Substantia nigra (tissue), 51 donors: ENCODE measurements at places on chromosomes 3 and 15.

GRCh38 chr3:150036780-150037179 is 66.1 kb upstream of the PFN2 start:
- no peak for DNase-seq

DNA sequence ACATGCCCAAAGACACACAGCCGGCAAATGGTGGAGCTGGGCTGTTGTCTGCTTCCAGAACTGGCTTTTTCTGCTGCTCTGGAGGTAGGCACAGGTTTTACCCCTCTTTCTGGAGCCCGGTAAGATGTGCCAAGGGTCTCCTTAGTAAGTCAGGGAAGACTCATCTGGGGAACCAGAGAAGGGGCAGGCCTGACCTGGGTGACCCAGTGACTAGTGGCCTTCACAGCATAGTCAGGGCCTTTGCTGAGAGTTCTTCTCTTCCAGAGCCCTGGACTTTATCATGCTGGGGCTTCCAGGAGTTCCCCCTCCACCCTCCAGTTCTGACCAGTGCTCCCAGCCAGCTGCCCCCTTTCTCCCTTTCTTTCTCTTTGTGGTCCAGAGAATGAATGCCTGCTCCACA is 3.2 kb downstream of the CD276 start:
- no peak for DNase-seq

GRCh38 chr3:43048470-43048869 is 57.4 kb downstream of the POMGNT2 start:
- no peak for DNase-seq

- DNase-seq: peak; percentile 2
Observed at GRCh38 chr3:170809007-170809974, 60.7 kb downstream of the RPL22L1 start.

DNA sequence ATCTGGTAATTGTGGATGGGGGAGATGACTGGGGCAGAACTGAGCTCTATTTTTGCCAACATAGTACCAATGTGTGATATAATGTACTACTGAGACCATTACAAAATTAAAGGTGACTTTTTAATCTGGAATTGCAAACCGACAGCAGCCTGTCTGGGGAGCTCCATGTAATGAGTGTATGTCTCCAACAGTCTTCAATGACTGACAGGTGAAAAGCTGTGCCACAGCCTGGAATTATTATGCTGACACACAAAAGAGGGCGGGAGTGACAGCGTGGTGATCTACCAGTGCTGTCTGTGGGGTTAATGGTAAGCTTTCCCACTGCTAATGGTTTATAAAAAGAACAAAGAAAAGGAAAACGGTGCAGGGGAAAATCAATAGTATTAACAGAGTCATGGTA is 143.4 kb downstream of the CLSTN2 start:
- DNase-seq: no peak

DNA sequence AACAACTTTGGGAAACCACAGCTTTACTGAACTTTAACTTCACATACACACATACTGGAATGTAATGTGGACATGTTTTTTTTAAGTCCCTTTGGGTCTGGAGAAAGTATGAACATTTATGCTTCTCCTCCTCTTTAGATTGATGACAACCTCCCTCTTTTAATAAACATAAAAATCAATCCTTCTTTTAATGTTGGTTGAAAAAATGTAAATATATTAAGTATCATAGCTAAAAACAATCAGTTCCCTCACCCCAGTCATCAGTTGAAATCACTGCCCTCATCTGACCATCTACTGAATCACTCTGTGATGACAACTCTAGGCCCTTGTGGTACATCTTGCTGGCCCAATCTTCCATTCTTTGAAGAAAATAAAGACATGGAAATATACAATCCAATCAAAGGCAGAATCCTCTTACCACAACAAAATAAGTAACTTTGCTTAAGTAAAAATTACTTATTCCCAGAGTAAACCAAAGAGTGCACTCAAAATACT is 6.4 kb downstream of the AAGAB start:
- no peak for DNase-seq

- no peak for DNase-seq
Observed at GRCh38 chr15:64739577-64740143, 35.7 kb downstream of the RBPMS2 start.

- no peak for DNase-seq
Observed at GRCh38 chr3:144968750-144969350, 997.2 kb downstream of the DIPK2A start.

- DNase-seq: no peak
Observed at GRCh38 chr3:76021376-76021775, 236.0 kb upstream of the ZNF717 start.

DNA sequence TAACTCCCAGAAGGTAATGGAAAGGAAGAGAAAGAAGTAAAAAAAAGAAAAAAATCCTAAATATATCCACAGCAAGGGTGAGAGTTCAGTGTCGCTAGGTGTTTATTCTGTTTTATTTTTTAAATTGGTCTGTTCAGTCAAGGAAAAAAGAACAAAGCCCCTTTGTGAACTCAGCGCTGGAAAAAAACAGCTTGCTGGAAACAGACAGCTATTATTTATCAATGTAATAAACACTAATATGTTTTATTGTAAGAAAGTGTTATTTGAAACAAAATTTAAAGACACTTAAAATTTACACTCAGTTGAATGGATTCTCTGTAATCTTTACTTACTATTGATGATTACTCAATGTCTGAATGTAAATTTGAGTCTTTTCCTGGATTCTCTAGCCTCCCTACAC is 32.3 kb upstream of the LEKR1 start:
- no peak for DNase-seq

DNA sequence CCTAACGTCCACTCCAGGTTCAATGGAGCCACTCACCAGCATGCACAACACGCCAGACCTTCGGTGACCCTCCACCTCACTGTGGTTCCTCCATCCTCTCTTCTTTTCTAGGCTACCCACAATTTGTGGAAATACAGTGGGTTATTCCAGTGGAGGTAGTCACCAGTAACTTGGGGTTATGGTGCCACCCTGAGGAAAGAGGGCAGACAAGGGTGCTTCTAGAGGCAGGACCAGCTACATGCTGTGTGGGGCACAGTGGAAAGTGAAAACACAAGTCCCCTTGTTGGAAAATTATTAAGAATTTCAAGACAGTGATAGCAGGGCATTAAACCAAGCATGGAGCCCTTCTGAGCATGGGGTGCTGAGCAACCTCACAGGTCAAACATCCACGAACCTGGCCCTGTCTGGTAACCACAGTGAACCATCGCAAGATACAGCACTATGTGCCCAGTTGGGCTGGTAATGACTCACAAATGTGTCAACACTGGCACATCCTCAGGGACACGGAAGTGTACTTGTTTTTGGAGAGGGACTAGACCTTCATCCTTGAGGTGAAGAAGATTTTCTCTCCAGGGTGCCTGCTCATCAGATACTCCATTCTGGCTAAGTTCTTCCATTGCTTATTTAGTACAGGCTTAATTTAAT is 166.7 kb downstream of the STT3B start:
- no peak for DNase-seq

DNA sequence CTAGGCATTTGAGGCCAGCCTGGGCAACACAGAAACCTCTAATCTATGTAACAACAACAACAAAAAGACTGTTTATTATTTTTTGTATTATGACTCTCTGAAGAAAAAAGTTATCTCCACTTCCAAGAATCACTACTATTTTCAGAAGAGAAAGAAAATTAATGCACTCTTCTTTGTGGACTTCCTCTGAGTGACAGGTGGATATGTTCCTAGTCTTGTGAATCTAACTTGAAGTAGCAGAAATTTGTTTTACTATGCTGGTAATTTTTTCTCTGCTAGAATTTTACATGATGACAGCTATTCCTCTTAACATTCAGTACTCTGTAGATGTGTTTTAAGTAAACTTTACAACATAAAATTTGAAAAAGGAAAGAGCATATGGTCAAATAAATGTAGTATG is 16.7 kb downstream of the DYNC1LI1 start:
- no peak for DNase-seq

GRCh38 chr3:171783626-171784025 is 26.7 kb downstream of the PLD1 start:
- DNase-seq: no peak

DNA sequence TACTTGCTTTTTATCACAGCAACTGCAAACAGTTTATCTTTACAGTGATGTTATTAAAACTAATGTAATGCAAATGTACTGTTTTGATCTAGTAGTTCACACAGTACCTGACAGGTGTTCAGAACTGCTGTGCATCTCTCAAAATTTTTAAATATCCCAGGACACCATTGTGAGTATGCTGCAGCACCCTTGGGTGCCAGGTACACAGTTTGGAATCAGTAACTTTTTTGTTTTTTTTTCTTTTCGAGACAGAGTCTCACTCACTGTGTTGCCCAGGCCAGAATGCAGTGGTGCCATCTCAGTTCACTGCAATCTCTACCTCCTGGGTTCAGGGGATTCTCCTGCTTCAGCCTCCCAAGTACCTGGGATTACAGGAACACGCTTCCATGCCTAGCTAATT is 3.0 kb downstream of the KNL1 start:
- no peak for DNase-seq
